Osteocyte (in vitro differentiated cells): ENCODE measurements at places on chromosomes 6 and 20.

DNA sequence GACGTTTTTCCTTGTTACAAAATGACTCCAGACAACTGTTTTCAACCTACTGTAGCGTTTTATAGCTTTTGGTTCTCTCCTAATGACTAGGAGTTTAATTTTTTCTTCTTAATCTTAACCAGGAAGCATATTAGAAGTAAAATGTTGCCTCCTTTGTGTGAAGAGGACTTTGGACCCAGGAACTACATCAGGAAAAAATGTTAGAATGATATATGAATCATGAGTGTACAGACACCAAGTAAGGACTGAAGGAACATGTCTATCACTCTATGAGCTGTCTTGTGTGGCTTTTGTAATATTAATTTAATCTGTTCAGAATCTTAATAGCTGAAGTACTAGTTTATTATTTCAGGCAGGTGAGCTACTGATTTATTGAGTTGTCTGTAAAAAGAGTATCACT is 71.0 kb upstream of the MARCKS start:
- no peak for DNase-seq

DNA sequence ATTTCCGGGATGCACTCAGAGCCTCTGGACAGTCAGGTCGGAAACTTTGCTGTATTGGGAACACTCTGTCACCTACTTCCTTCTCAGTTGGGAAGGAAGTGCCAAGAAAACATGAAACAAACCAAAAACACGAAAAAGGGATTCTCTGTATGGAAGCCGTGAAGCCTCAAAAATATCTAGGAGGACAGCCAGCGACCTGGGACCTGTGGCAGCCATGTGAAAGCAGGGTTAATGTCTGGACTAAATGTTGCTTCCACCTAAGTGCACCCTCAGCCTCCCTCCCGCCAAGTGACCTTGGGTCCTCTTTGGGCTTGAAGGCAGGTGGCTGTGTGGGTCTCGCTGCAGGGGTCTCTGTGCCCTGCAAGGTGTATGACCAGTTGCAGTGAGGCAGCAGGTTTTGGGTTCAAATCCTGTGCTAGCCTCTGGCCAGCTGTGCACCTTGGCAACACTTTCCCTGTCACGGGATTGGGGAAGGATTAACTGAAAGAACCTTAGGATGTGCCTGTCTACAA is 851 bp downstream of the MAVS start:
- DNase-seq = no peak

- DNase-seq = no peak
These were observed 62.9 kb downstream of the CDH26 start for GRCh38 chr20:60021104-60021503.

- DNase-seq = no peak
These were observed 63.1 kb downstream of the ANKRD6 start for GRCh38 chr6:89495961-89496535.

- no peak for DNase-seq
These were observed 62.1 kb upstream of the APCDD1L start for GRCh38 chr20:58577139-58577806.

- DNase-seq = no peak
These were observed 96.3 kb downstream of the EYS start for GRCh38 chr6:65610746-65611145.

GRCh38 chr6:113570161-113570560 is 287.0 kb upstream of the MARCKS start:
- no peak for DNase-seq

GRCh38 chr6:11011787-11012234 is 32.3 kb downstream of the ELOVL2 start:
- DNase-seq = no peak

DNA sequence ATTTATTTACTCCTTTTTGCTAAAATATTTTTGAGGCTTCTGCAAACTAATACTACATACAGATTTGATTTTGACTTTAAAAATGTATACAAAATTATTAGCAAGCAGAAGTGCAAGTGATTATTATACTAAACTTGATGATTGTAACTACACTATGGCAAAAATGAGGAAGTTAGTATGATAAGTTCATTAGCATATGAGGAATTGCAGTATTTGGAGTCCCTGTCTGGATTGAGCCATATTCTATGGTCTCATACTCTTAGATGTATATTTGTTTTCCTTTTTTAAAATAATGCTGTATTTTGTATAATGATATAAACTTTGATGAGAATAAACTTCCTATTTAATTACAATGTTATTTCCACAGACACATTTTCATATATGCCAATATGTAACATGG is 13.9 kb downstream of the CRISP3 start:
- DNase-seq = no peak

DNA sequence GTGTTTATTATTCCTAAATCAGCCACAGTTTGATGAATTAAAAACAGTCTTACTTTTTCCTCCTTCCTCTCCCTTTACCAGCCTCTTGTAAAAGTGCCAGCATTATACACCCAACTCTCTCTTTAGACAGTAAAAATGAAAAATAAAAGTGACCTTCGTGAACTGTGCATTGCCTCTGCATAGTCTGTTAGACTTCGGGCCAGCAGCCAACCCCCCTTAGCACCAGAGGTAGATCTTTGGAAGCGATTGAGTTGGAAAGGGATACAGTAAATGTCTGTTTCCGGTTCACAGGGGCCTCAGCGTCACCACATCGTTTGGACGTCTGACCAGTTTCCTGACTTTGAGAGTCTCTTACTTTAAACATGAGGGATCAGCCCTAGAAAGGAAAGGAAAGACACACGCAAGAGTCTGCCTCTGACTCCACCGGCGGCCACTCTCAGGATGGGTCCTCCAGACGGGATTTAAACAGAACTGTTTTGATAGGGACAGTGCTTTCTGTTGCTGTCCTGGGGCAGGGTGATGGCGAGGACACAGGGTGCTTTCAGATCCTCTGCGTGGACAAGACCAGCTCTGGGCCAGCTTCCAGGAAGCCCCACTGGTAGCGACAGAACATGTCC is 206.6 kb upstream of the PREP start:
- DNase-seq = no peak

- DNase-seq = no peak
These were observed 51.4 kb downstream of the KDM1B start for GRCh38 chr6:18206591-18206990.

- DNase-seq = no peak
These were observed 12.9 kb upstream of the FOXA2 start for GRCh38 chr20:22597303-22597702.

DNA sequence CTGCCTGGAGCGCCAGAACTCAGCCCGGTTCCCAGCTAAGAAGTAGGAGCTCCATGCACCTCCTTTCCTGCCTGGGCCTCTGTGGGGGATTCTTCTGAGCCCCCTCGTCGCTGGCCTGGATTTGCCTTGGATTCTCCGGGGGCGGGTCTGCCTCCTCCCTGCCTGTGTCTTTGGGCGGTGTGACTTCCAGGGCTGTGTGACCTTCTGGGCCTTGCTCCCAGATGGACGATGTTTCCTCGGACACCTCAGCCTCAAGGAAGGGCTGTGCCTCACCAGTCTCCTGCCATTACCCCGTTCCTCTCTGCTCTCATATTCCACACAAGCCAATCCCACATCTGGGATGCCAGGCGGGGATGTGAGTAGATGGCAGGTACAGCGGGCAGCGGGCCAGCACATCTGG is 76.8 kb downstream of the ERMARD start:
- peak; percentile 78 for DNase-seq

GRCh38 chr6:18053078-18053477 is 65.6 kb upstream of the KIF13A start:
- DNase-seq = no peak

DNA sequence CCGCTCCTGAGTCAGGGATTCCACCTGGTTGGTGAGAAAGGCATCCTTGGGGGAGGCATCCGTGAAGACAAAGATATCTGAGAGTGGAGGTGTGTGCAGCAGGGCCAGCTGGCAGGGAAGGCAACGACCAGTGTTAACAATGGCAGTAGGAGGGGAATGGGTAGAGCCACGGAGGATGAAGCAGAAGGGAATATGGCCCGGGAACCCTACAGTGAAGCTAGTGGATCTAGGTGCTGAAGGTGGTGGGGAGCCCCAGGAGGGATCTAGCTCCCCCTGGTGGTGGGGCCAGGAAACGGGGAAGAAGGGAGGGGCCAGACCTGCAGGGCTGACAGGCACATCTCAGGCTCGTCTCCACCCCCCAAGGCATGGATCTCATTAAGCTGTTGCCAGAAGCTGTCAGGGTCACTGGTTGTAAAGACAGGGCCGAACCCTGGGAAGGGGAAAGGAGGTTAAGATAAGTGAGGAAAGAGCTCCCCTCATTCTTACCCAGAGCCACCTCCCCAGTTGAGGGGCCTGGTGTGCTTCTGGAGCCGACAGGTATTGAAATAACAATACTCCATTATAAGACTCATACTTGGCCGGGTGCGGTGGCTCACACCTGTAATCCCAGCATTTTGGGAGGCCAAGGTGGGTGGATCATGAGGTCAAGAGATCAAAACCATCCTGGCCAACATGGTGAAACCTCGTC is 7.3 kb downstream of the VWA7 start:
- no peak for DNase-seq

DNA sequence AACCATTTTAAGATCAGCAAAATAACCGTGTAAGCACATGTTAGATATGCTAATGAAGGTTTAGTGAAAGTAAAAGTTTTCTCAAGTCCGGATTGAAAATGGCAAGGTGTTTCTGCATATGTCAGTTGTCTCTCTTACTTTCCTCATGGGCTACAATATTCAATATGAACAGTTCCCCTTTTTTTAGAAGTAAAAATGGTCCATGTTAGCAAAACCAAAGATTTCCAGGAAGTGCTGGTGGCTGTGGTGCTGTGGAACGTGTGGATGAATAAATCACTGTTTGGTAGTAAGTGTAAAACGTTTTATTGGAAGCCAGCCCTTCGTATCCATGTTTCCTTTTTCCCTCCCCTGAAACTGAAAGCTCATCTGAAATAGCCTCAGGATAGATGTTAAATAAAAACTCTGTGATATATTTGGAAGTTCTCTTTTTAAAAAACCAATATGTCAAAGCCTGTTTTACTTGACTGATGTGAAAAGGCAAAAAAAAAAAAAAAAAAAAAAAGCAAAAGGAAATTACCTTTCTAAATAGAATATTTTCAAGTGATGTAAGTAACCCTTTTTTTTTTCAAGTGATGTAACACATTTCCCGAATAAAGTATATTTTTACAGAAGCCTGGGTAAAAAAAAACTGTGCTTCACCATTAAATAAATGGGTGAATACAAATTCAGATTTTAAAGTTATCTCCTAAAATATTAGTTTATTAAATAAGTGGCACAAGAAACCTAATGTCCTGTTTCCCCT is 41.9 kb downstream of the PLEKHG1 start:
- no peak for DNase-seq

DNA sequence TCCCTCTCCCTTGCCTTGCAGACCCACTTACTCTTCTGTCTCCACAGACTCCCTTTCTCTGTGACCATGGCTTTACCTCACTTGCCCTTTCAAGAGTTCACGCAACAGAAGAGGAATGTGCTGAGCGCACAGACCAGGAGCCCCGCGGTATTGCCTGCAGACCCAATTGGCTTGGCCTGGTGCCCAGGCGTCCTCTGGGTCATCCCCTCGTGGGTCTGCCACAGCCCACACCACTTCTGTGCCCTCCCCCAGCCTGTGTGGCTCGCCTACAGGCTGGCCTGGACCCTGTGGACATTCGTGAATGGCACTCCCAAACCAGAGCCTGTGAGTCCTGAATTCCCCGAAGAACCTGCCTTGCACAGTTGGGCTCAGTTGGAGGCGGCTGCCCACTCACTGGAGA is 15.3 kb upstream of the NINL start:
- DNase-seq = no peak

- DNase-seq = no peak
These were observed 102.7 kb downstream of the AGPAT4 start for GRCh38 chr6:161171207-161171606.

GRCh38 chr20:37205130-37205529 is 25.8 kb upstream of the MROH8 start:
- no peak for DNase-seq

- DNase-seq = no peak
These were observed 215.1 kb downstream of the PACRG start for GRCh38 chr6:162942866-162943265.

GRCh38 chr6:18327626-18328025 is 59.5 kb upstream of the RNF144B start:
- DNase-seq = no peak

GRCh38 chr6:84773431-84774156 is 9.2 kb upstream of the TBX18 start:
- no peak for DNase-seq

GRCh38 chr6:97053643-97054411 is 129.3 kb downstream of the KLHL32 start:
- no peak for DNase-seq

DNA sequence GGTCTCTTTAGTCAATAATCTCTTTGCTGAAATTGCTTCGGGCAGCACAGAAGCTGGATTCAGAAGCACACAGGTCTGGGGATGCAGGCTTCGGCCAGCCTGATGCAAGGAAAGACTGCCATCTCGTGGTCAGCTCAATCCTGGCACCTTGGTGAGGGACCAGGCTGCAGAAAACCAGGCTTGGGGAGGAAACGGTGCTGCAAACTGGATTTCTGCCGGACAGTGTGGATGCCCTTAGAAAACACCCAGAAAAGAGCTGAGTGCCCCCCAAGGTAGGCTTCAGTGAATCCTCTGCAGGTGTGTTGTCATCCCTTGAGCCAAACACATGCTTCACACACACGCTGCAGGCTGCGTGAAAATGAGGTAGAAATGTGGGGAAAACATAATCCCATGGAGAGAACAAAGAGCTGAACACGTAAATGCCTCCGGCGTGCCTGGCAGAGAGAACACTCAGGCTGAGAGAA is 89.8 kb upstream of the PAX1 start:
- DNase-seq = no peak

DNA sequence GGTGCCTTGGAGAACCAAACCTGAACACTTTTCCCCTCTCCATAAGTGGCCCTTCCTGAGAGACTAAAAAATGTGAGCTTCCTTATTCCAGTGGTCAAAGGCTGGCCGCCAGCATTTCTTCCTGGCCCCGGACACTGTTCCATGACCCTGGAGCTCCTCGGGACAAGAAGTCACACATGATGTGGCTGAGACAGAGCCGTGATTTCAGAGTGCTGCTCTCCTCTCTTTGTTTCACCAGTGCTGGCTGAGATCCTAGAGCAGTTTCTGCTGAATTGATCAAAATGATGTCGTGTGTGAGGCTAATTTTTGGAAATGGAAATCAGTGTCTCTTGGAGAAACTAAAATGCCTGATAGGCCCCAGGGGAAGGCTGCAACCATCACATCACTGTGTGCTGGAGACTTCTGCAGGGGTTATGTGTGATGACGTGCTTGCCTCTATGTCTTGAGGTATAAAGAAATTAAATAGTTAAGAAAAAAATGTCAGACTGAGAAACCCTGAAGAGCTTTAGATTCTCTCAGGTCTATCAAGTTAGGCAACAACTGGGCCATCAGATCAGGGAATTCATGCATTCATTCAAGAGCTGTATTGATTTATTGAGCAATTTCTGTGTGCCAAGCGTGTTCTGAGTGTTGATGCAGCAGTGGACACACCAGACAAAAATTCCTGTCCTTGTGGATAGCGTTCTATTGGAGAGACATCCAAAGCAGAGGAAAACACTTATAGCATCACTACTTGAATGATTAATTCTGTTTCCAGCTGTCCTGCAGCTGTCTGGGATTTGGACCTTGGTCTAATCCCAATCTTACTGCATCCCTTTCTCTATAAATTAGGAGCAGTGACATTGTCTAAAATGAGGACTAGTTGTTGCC is 72.7 kb upstream of the CCN6 start:
- no peak for DNase-seq

GRCh38 chr6:99613705-99614429 is 7.2 kb downstream of the PRDM13 start:
- no peak for DNase-seq

GRCh38 chr6:14819001-14819400 is 426.9 kb upstream of the JARID2 start:
- no peak for DNase-seq
